ENCODE measurements at places on chromosomes 2 and 18.
A peak's percentile ranks its signal among the peaks of the same experiment; 100 is the strongest.

- no peak for DNase-seq
Observed at GRCh38 chr2:169495310-169495928, 14.1 kb upstream of the KLHL41 start.

GRCh38 chr2:10538224-10538894 lies 90.2 kb upstream of the ODC1 start:
- DNase-seq: peak; percentile 87

- DNase-seq: no peak
Observed at GRCh38 chr18:60667016-60667415, 294.4 kb upstream of the MC4R start.

- peak; percentile 73 for DNase-seq
Observed at GRCh38 chr2:218501665-218502064, 66.5 kb downstream of the USP37 start.

DNA sequence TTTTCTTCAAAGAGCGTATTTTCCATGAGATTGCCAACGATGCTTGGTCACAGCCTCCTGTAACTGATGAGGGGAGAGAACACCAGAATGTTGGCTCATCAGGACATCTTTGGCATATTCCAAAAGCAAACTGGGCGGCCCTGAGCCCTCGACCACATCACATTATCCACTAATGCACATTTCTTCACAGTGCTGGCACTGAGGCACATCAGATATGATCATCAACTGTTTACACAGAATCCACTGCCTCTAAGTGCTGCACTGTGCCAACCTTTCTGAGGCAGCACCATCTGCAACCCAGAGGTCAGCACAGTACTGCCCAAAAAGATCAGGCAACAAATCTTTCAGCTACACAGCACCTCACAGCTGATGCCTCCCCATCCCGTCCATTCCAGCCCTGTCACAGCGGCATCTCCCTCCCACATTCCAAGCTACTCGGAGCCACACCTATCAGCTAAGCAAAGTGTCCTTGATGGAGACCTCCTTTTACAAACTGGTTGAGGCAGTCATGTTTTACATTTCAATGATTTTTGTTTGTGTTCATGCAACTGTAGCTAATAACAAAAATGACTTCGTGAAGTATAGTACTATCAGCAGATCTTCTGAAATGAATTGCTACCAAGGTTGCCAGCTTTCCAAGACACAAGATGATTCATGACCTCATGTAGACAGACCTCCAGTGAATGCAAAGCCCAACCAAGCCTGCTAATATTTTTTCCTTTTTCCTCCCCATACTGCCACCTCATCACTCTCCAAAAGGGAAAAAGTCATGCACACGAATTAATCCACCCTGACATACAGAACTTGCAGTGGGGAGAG lies 32.3 kb downstream of the MYO5B start:
- DNase-seq: no peak

- DNase-seq: no peak
Observed at GRCh38 chr2:142174176-142174575, 43.4 kb upstream of the LRP1B start.

DNA sequence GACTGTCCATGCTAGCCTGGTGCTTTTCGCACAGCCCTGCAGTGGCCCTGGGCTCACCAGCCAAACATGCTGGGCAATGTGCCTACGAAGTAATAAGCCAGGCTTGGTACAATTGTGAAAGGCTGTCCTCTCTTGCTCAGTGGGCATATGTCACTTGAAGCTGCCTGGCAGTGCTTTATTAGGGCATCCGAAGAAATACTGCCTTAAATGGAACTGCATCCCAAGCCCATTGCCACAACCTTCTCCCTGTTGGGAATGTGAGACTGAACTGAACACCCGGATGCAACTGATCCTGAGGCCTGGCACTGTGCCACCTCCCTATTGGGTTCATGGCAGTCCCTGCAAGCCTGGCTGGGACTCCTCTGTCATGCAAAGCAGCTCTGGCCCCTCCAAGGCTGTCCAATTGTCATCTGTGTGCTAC lies 15.9 kb downstream of the CAPG start:
- DNase-seq: no peak

DNA sequence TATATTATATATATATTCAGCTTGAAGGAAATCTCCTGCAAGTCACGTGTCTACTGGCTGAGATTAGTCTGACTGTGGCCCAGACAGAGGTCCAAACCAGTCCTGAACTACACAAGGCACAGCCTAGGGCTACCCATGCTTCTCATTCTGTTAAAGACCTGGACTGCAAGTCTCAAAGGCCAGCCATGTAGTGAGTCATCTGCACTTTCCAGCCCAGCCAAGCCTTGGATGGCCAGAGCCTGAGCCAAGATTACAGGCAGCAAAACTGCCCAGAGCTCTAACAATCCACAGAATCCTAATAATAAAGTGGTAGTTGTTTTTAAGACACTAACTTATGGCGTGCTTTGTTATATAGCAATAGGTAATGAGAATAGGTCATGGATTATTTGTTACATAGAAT lies 259.6 kb downstream of the SS18 start:
- DNase-seq: peak; percentile 81

DNA sequence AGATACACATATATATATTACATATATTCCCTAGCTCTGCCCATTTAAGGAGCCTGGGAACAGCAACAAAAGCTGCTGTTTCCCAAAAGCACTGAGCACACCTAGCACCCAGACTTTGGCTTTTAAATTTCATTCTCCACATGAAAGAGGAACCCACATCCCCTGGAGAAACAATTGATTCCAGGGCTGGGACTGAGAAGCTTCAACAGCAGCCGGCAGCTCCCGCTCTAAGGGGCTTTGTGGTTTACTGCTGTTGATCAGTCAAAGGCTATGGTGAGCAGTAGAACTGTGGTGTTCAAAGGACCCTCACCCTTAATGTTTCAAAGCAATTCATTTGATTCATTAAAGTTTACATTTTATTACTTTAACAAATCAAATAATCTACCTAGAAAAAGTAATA lies 83.3 kb upstream of the SLC66A3 start:
- no peak for DNase-seq

- no peak for DNase-seq
Observed at GRCh38 chr2:46393347-46393820, 86.0 kb upstream of the TMEM247 start.

DNA sequence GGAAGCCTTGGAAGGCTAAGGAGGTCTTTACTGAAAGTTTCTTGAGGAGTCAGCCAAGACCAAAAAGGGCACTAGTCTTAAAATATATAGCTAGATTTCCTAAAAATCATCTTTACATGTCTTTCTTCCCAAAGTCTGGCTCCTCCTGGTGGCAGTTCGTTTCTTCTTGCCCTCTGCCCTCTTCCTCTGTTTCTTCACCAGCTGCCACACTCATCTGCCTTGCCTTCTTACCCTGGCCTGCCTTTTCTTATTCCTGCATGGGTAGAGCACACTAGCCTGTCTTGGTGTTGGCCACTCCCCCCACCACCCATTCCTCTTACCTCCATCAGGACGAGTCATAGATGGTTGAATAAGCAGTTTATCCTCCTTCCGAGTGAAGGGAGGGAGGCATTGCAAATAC lies 129.8 kb downstream of the RAPGEF4 start:
- DNase-seq: peak; percentile 1

- peak; percentile 31 for DNase-seq
Observed at GRCh38 chr18:25278394-25278793, 73.6 kb downstream of the ZNF521 start.

DNA sequence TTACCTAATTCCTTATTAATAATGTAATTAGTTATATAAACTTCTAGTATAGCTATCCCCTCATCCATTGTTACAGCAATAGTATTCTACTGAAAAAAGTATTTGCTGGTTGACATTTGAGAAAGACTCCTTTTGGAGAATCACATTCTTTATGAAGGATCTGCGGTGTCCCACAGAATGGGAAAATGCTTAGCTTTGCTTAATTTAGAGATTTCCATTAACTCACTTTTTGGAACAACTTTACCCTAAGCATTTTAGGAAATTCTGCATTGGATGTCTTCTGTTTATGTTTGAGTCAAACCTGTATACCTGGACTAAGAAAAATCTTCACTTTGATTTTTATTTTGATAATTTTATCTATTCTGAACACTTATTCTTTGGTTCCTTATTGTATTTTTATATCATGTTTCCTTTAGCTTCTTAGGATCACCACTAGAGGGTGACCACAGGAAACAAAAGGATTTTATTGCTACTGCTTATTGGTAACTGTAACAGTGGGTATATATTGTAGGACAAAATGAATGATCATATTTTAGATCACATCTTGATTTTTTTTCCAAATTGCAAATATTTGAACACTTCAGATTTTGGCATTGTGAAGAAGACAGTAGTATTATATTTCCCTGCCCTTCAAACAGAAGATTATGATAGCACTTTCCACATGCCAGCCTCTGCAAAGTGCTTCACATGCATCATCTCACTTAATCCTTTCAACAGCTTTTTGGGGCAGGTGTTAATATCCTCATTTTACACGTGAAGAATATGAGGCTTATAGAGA lies 79.6 kb downstream of the MIB1 start:
- peak; percentile 37 for DNase-seq

DNA sequence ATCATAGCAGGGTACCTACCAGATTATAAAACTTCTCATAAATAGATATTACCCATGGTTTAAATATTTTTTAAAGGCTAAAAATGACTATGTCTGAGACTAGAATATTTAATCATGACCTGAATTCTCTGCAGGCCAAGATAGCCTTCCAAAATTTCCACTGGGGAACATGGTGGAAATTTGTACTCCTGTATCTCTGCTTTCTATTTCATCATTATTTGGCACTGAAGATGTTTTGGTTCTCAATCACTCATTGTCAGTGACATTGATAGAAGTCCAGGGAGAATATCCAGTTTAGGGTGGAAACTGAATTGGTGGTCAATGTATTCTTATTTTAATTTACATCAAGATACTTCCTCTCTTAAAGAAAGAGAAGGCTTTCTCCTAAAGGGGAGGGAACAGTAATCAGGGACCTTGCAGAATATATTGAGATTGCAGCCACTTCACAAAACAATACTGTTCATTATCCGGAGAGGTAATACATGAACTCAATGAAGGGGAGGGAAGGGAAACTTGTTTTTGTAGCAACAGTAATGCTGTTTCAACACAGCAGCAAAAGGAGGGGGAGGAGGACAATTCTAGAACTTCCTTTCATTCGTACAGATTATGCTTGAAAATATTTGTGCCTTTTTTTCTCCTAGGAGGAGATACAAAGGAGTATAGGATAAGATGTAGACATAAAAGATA lies 34.1 kb downstream of the EEF1B2 start:
- no peak for DNase-seq

- no peak for DNase-seq
Observed at GRCh38 chr18:12520442-12520992, 112.8 kb downstream of the PRELID3A start.

GRCh38 chr18:48157956-48158355 lies 227.5 kb upstream of the SMAD2 start:
- DNase-seq: no peak

DNA sequence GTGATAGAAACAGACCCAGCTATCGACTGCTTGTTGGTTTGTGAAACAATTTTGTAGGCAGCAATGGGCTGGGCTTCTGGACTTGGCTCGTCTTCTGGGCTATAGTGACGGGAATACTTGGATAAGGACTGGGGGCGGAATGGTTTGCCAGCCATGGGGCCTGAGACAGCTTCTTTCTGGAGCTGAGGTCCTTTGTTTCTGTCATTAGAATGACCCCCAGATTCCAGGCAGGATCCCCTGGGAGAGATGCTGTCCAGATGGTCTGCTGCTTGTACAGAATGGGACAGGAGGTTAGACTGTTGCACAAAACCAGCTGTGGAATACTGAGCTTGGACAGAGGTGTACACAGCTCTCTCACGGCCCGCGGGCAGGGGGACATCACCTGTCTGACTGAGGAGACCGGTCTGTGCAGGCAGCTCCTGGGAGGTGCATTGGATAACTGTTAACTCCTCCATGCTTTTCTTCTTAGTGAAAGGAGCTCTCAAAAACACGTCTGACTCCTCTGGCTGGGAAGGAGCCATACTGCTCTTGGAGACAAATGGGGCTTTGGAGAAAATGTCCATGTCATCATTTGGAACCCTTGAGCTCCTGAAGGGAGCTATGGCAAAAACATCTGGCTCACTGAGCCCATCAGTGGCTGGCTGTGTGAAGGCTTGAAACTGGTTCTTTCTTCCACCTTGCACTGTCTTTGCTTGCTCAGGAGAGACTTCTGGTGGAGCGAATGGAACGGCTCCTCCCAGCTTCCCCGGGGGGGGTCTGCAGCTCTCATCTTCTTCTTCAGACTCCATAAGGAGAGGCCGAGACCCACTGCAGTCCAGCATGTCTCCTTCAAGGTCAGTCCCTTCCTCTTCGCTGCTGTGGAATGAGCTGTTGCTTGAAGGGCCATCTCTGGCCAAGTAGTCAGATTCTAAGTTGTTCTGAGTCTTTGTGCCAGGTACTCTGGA lies 28.6 kb upstream of the NFU1 start:
- no peak for DNase-seq

DNA sequence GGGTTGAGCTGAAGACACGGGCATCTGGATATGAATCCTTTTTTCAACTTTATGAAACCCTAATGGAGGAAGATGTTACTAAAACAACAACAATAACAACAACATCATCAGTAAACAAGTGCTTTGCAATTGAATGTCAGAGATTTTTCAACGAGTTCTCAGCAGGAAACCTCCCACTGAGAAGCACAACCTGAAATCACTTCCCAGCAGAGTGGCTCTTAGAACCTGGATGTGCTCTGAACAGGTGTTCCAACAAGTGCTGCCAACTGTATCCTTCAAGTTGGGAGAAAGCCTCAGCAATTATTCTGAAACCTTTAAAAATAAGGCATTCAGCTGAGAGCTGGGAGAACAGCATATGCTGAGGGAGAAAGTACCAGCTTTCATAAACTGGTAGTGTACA lies 1622.7 kb upstream of the CELF4 start:
- no peak for DNase-seq

GRCh38 chr2:170339322-170339721 lies 161.4 kb downstream of the MYO3B start:
- DNase-seq: no peak

DNA sequence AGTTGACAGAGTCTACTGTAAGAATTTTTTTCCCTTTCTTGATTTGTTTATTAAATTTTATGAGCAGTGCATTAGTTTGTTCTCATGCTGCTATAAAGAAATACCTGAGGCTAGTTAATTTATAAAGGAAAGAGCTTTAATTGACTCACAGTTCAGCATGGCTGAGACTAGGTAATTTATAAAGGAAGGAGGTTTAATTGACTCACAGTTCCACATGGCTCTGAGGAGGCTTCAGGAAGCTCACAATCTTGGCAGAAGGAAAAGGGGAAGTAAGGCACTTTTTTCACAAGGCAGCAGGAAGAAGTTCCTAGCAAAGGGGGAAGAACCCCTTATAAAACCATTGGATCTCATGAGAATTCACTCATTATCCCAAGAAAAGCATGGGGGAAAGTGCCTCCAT lies 191.4 kb upstream of the VRK2 start:
- DNase-seq: no peak

DNA sequence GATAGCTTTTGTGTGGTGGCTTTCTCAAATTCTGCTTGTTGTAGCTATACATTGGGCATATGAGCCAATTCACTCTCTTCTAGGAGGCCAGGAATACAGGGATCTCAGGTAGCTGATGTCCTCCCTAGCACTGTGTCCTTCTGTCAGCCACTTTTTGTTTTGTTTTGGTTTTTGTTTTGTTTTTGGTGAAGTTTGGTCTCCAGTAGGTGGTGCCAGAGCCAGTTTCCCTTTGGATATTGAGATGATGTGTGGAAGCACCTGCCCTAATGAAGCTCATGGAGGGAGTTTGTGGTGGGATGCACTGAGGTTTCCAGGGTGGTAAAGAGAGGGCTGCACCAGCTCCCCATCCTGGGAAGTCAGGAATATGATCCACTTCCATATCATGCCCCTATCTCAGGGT lies 100.5 kb upstream of the VWC2L start:
- DNase-seq: peak; percentile 9

GRCh38 chr18:46333431-46334135 lies 229.4 kb downstream of the HAUS1 start:
- DNase-seq: no peak

- DNase-seq: no peak
Observed at GRCh38 chr2:216084547-216084946, 2.8 kb downstream of the TMEM169 start.
